ENCODE measurements at places on chromosomes 16 and 17.

GRCh38 chr16:14609716-14610115 lies 20.3 kb downstream of the PARN start:
- DNase-seq, result no peak

GRCh38 chr17:17792551-17793377 lies 44.0 kb downstream of the SREBF1 start:
- DNase-seq, result no peak

GRCh38 chr16:49352892-49353291 lies 20.7 kb upstream of the C16orf78 start:
- DNase-seq, result no peak

DNA sequence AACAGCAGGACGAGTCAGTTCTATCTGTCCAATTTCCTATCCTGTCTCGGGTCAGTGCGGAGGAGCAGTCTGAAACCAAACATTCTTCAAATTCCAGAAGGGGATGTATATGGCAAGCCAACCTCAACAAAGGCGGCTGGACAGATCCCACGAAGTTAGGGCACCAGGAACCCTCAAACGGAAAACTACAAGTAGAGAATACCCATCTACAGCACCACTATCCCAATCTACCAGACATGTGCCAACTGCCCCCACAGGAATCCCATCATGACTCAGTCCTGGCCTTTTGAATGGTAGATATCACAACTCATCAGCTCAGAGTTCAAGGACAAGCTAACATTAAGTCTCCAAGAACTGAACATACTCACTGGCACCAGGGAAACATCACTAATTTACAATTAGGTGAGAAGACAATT lies 2.3 kb downstream of the NAT9 start:
- no peak for DNase-seq

GRCh38 chr17:69450918-69451317 lies 36.4 kb downstream of the MAP2K6 start:
- DNase-seq, result no peak

DNA sequence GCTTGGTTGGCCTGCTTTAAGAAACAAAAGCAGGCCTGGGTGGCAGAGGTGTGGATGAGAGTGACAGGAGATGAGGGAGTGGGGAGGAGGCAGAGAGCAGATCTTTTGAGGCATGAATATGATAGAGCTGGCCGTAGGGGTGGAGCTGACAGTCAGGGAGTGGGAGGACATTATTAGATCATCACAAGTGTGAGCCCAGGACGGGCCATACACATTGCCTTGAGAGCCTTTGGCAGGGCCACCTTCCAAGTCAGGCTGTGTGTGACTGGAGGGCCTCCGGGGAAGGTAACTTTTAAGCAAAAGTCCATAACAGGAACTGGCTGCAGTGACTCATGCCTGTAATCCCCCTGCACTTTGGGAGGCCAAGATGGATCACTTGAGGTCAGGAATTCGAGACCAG lies 26.3 kb downstream of the GINS3 start:
- no peak for DNase-seq

GRCh38 chr17:28384281-28385036 lies 13.0 kb downstream of the SARM1 start:
- peak; percentile 77 for DNase-seq

DNA sequence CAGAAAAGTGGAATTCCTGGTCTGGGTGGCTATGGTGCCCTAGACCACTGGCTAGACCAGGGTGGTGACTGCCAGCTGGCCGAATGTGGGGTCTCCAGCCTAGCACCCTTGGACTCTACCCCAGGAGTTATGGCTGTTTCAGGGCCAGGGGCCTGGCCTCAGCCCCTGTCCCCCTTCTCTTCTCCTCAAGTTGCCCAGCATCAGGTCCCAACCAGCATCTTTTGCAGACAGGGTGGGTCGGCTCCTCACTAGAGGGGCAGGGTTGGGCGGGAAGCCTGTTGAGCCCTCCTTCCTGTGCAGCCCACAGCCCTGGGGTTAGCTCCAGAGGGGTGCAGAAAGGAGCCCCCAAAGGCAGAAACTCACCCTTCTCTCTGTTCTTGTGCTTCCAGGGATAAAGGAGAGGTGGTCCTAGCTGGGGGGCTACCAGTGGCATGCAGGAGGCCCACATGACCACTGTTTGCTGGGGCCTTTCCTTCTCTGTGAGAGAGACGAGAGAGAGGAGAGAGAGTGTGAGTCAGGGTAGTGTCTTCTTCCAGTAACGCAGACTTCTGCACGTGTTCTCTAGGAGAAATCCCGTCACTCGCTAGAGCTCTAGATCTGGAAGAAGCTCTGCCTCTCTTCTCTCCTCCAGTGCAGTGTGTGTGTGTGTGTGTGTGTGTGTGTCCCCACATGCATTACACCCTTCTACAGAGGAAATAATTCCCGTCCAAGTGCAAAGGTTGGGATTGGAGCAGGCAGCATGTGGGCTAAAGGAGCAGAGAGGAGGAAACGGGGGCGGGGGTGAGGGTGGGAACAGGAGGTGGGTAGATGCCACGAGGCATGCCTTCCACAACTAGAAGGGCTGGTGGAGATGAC lies 209.4 kb downstream of the SEC14L1 start:
- DNase-seq, result no peak

DNA sequence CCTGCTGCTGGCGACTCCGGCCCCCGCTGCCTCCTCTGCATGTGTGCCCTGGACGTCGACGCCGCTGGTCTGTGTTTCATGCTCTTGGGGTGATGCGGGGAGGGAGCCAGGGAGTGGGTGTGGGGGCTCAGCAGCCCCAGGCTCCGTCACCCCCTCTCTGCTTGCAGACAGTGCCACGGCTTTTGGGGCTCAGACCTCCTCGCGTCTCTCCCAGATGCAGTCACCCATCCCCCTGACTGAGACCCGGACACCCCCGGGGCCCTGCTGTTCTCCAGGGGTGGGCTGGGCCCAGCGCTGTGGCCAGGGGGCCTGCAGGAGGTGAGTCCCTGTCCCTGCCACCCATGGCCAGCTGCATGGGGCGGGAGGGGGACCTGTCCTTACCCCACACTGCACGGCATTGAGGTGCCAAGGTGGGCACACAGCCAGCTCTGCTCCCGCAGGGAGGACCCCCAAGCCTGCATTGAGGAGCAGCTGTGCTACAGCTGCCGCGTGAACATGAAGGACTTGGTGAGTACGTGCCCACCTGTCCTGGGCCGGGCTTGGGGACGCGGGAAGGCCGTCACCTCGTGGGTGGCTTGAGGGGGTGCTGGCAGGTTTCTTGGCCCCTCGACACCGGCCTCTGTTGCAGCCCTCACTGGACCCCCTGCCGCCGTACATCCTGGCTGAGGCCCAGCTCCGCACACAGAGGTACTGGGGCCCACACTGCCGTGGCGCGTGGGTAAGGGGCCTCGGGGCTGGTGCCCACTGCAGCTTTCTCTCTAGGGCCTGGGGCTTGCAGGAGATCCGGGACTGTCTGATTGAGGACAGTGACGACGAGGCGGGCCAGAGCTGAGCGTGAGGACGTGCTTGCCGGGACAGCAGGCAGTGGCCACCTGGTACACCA lies 8.4 kb downstream of the CTU2 start:
- no peak for DNase-seq

- DNase-seq, result no peak
These were observed 4.6 kb downstream of the ARHGAP17 start for GRCh38 chr16:25010542-25010941.

DNA sequence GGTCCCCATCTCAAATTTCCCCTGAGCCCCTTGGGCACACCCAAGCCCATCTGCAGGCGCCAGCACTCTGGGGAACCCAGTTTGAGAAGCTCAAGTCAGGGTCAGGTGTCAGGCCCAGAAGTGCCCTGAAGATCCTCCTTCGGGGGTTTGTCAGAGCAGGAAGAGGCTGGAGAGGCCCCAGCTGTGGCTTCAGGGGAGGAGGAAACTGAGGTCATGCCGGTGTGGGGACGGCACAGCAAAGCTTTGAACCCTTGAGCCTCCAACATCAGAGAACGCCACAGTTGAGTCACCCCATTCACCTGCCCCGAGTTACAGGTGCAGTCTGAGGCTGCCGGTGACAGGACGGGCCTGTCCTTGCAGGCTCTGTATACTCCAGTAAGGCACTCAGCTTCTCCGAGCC lies 140.2 kb upstream of the CIBAR2 start:
- DNase-seq, result no peak
